ENCODE measurements at places on chromosomes 5 and 9.

- DNase-seq: no peak
Observed at GRCh38 chr5:6744841-6745705, 31.8 kb downstream of the TENT4A start.

DNA sequence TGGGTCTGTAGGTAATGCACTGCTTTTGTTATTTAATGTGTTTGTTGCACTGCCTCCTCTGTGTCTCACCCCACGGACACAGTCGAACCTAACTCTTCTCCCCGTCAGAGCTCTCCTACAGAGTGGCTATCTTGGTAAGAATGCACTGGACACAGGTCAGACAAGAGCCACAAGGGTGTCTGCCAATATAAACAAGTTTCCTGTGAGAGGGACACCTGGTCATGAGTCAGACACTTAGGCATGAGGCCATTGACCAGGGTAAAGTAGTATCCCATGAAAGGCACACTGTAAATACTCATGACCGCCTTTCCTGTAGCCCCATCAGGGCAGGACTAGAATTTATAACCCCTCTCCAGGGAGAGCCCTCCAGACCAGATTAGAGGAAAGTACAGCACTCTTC, 115.5 kb downstream of the SLC12A2 start:
- no peak for DNase-seq

DNA sequence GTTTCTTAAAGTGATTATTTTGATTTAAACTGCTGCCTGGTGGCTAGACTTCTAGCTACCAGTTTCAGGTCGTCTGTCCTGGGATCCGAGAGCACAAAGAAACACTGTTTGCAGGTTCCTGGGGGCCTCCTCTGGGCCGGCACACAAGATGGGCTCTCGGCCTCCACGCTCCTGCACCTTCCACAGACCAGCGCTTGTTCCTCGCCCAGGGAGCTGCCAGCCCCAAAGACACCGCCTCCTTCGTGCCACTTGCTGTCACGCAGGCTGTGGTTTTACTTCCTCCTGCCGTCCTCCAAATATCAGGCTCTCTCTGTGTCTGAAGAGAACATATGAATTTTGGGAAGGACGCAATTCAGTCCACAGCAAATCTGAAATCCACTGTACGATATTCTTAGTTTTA, 105.8 kb downstream of the ROR2 start:
- DNase-seq: no peak

DNA sequence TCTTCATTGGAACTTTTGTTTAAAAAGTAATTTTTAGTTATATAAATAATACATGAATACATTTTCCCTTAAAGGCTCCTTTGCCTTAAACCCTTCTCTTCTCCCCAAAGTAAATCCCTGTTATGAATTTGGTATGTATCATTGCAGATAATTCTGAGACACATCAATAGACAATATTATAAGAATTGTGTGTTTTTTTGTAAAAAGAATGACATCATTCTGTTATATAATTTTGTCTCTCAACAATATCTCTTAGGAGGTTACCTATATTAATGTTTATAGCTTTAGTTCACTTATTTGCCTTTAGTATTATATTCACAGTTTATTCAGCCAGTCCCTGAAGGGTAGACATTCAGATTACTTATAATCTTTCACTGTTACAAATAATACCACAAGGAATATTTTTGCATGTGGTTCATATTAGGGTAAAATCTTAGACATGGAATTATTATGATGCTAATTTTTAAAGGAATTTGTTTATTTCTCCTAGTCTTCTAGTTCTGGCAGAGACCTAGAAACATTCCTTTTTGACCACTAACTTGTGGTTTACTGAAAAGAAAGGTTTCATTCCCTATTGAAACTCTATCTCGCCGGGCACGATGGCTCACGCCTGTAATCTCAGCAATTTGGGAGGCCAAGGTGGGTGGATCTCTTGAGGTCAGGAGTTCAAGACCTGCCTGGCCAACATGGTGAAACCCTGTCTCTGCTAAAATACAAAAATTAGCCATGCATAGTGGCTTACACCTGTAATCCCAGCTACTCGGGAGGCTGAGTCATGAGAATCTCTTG, 105.6 kb downstream of the KCTD16 start:
- DNase-seq: no peak

DNA sequence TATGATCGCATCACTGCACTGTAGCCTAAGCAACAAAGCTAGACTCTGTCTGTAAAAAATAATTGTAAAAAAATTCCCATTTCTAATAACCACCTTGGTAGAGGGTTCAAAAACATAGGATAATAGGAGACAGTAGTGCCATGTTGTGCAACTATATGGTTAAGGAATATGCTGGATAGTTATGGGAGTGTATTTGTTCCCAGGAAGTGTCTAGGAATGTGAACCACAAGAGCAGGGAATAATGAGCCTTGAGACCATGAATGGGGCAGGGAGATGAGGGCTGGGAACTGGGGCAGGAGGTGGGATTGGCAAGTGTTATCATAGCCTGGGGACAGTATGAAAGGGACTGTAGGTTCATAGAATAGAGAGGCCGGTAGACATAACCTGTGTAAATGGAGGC, 50.4 kb downstream of the RUSC2 start:
- no peak for DNase-seq

DNA sequence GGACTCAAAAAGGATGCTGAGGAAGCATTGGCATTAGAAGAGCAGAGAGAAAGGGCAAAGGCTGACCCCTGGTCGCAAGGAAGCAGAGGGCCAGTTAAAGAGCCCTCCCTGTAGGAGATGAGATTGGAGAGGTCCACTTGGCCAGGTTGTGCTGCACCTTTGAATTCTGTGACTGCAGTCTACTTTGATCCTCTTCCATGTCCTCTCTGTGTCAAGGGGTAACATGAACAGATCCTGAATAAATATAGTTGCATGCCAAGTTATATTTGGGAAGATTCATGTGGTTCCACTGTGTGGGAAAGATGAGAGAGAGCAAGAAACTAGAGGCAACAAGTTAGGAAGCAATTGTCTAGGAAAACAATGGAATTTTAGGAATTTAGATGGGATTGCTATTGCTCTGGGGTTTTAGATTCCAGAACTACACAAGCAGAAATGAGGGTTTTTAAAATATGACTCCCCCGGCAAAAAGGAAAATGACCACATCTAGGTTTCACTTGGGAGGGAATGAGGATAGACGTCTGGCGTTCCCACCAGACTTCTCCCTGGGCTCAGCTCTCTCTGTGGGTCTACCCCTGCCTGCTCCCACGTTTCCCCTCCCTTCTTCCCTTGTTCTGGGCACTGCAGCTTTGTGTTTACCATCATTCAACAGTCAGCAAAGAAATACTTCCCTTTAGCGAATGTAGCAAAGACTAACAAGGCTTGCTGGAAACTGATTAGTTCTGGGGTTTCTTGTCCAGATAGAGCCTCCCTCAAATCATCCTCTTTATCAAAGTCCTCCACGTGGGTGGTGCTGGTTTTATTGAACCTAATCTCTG, 63.6 kb downstream of the SNX18 start:
- no peak for DNase-seq

DNA sequence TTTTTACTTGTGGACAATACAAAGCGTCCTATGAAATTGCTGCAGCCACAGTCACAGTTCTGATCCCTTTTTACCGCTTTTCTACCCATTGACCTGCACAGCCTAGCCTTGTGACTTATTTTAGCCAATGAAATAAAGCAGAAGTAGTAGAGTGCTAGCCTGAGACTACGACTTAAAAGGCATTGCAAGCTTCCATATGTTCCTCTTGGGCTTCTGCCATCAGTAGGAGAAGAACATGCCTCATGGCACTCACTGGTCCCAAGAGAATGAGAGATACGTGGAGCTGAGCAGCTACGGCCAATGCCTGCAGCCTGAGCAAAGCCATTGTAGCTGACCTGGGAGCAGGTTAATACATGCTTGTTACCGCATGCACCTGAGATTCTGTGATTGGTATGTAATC, 416.6 kb upstream of the CLINT1 start:
- DNase-seq: no peak

GRCh38 chr5:59051951-59052350, 469.1 kb downstream of the RAB3C start:
- DNase-seq: no peak

- DNase-seq: no peak
Observed at GRCh38 chr5:3828761-3829160, 233.1 kb downstream of the IRX1 start.

- no peak for DNase-seq
Observed at GRCh38 chr5:138233280-138233679, 20.2 kb upstream of the CDC23 start.

DNA sequence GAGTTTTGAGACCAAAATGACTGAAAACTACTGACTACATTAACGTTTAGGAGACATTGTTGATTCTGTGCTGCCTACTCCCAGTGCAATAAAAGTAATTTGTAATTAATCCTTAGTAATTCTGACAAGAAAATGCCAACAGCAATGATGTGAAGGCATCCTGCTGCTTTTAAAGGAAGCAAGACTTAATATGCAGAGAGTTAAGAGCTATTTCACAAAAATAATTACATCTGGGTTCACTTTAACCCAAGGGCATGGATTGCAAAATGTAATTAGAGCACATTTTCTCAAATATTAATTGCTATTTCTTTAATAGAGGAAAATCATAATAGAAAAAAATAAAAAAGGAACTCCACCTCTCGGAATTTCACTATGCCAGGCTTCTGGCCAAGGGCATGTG, 22.7 kb upstream of the TNFSF8 start:
- no peak for DNase-seq

- DNase-seq: no peak
Observed at GRCh38 chr9:94870793-94871558, 144.5 kb downstream of the AOPEP start.

- no peak for DNase-seq
Observed at GRCh38 chr5:179306191-179307012, 38.9 kb downstream of the ADAMTS2 start.

DNA sequence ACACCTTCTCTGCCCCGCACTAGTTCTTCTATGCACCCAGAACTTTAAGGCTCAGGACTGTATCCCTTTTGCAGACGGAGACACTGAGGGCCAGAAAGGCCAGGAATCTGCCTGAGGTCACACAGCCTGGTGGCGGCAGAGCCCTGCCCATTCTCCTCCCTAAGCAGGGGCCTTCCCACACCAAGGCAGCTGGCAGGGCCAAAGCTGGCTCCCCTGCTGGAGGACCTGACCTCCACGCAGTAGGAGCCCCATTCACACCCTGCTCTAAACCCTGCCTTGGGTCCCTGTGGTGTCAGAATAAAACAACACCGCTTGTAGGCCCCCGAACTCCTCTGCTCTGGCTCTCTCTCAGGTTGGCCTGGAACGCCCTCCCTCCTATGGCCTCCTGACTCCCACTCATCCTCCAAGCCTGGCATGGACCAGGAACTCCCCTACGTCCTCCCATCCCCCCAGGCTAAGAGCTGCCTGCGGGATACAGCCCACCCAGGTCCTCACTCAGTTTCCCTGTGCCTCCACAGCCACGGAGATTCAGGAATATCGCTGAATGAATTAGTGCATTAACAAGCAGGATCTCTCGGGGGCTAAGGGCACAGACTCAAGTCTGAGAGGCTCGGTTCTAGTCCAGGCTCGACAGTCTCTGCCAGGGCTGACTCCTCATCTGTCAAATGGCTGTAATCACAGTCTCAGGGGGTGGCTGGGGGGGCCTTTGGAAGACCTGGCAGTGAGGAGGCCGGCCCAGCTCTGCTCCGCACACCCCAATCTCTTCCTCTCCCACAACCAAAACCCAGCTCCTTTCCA, 2.8 kb downstream of the ST6GALNAC6 start:
- DNase-seq: no peak

DNA sequence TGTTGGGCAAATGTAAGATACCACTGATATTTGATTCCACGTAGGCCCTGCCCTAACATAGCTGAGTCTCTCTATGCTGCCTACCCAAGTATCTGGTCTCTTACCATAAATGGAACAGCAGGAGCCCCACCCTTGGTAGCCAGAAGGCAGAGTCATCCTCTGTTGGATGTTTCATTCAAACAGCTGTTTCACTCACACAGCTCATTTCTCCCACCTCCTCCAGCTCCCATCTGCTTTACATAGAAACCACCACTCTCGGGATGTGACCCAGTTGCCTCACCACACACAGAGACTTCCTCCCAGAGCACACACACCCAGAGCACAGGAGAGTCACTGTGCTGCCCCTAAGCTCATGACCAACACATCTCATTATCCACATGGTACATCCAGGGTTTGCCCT, 165.3 kb downstream of the TMEM167A start:
- no peak for DNase-seq

- DNase-seq: no peak
Observed at GRCh38 chr5:64210866-64211265, 45.2 kb downstream of the RNF180 start.

GRCh38 chr9:110847671-110848070, 179.1 kb downstream of the MUSK start:
- DNase-seq: no peak

GRCh38 chr5:139984816-139985215, 58.3 kb downstream of the NRG2 start:
- DNase-seq: no peak

- DNase-seq: no peak
Observed at GRCh38 chr9:115208501-115208900, 90.5 kb upstream of the TNC start.

DNA sequence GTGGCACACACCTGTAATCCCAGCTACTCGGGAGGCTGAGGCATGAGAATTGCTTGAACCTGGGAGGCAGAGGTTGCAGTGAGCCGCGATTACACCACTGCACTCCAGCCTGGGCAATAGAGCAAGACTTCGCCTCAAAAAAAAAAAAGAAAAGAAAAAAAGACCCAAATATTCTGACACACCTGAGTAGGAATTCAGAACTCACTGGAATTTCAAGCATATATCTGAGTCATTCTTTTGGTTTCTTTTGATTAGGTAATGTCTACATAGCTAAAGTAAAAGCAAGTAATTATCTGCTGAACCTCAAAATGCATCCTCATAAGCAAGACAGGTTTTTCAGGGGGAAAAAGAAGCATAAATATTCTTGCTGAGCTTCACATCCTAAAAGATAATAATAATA, 35.9 kb downstream of the ANKRD31 start:
- DNase-seq: no peak

DNA sequence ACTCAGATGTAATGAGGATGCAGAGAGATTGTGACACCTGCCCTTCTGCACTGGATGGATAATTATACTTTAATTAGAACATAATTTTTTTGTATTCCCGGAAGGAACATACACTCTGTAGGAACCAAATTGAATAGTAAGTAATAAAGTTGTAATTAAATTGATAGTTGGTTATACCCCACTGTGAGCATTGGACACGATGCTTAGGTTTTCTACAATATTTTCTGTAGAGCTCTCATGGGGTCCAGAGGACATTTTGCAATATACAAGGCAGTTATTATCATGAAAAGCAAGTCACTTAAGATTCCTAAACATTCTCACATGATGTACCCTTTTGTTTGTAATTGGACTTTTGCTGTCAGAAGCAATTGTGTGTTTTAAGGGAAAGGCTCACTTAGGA, 63.4 kb downstream of the DIRAS2 start:
- no peak for DNase-seq

DNA sequence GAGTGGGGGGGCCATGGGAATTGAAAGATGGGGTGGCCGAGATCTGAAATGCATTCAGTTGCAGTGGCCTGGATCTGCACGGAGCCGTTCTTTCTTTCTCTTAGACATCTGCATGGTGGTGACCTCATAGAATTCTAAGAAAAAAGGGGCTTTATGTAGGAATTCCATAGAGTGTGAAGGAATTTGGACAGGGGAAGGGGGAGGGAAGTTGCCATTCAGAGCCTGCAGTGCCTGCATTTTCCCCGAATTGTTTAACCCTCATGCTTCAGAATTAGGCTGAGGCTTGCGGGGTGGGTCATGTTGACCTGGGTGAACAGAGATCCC, 4.9 kb downstream of the NEK6 start:
- no peak for DNase-seq

GRCh38 chr5:107698286-107698685, 27.5 kb upstream of the EFNA5 start:
- no peak for DNase-seq

All from C1 segment of cervical spinal cord (tissue), 14 donors.